Omental fat pad (tissue), 4 donors: ENCODE measurements at places on chromosomes 5 and 9.

DNA sequence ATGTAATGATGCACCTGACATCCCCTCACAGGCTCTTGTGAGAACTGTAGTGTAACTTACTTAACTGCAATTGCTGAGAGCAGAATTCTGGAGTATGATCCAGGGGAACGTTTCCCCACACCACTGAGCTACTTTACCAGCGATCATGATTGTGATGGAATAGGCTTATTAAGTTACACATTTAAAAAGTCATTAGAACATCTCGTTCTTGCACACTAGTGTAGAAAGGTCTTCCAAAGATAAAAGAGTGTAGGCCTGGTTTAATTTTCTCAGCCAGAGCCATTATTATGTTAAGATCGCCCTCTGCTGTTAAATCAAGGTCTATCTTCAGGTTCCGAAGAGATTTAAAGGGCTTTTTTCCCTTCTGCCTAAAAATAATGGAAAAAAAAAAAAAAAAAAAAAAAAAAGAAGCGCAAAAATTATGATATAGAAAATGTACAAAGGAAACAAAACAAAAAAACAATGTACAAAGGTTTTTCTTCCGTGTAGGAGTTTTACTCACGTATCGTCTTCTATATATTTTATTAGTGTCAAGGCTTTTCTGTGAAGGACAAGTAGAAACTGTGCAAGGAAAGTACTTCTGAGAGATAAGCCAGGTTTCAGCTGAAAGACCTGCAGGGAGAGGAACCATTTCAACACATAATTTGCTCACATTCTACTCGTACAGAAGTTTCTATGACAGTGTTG lies 18.6 kb upstream of the MOB3B start:
- DNase-seq, result no peak

- no peak for DNase-seq
These were observed 99.4 kb downstream of the DRD1 start for GRCh38 chr5:175344331-175345195.

- DNase-seq, result no peak
These were observed 35.9 kb downstream of the FBXW2 start for GRCh38 chr9:120757026-120757913.

DNA sequence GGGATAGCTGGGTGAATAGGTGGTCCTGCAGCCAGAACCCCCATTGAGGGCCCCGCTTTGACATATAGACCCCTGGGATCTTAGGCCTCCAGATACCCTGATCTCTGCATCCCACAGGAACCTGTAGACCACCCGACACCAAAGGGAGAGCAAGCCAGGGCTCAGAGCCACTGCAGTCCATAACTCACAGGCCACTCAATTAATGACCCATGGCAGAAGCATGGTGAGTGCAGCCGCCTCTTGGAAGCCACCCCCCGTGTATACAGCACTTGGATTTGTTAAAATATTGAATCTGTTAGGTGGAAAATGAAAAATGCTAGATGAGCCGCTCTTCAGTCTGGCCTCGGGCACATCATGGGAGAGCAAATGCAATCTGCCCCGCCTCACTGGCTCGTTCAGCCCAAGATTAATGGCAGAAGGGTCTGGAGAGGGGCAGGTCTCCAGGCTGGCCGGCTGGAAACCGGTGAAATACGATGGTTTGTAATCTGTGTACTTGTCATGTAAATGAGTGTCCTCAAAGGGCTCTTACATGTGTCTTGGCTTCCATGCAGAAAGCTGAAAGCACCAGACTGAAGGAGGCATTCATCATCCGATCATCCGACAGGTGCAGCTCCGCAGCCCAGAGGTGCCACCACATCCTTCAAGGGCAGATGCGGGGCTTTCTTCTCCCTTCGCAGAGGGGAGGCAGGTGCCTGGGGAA lies 111.3 kb downstream of the OLFM1 start:
- DNase-seq, result no peak

DNA sequence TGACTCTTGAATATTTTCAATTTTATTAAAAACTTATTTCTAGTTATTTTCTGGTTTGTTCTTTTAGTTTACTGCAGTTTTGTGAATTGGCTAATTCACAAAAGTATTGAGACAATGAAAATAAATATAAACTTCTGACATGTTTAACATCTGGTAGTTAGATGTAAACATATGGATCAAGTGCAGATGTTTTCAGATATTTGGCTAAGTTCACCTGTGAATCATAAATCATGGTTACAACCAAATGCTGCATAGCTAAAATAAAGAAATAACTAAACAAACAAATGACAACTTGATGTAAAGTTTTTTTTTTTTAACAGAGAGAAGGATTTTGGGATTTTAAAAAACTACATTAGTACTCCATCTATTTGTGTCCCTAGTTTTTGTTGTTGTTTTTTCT lies 484.6 kb downstream of the SLCO4C1 start:
- no peak for DNase-seq

DNA sequence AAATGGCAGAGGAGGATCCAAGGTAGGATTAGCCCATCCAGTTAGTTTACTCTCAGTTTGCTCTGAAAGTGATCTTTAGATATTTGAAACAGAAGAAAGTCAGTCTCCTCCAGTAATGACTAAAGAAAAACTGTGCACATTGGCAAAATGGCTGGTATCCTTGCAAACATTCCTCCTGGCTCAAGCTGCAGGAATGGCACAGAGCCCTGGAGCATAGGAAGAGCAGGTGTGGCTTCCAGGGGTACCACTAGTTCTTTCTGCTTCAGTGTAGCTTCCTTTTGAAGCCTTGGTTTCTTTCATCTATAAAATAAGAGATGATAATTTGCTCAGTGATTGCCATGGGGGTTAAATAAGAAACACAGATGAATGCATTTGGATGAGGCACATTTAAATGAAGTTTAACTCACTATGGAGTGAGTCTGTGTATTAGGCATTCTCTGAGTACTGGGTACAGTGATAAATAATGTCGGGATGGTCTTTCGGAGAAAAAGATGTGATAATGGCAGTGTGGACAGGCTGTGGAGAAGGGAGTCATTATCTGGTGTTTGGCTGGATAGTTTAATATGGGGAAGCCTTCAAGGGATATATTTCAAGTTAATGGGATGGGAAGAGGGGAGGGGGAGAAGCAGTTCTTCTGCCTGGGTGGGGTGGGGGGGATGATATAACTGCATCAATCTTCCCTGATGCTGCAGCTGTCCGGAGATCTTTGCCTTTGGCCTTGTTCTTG lies 217.3 kb upstream of the KLF4 start:
- DNase-seq, result no peak
